ENCODE measurements at places on chromosomes 3 and 15. TPM values are rescaled to one million over a fixed set of nuclear protein-coding genes. Genes with fewer than 3 reads are reported as not detected.

The PP2D1 gene
- total RNA-seq: not detected

GRCh38 chr3:164550857-164551256 lies 527.4 kb downstream of the SI start:
- no peak overlapping the region for H3K4me3 ChIP-seq
- H3K36me3 ChIP-seq: no peaks in the 10 kb centered on the region
- H3K4me1 ChIP-seq: no peaks in the 10 kb centered on the region
- DNase-seq: no peak

GRCh38 chr15:65551183-65551582 lies 20.9 kb downstream of the HACD3 start:
- H3K4me3 ChIP-seq: no peak overlapping the region
- H3K36me3 ChIP-seq: peaks cover 9% of the 10 kb centered on the region
- DNase-seq: no peak
- H3K27ac ChIP-seq: no peak overlapping the region
- no peaks in the 10 kb centered on the region for H3K27me3 ChIP-seq
- H3K4me1 ChIP-seq: no peaks in the 10 kb centered on the region

DNA sequence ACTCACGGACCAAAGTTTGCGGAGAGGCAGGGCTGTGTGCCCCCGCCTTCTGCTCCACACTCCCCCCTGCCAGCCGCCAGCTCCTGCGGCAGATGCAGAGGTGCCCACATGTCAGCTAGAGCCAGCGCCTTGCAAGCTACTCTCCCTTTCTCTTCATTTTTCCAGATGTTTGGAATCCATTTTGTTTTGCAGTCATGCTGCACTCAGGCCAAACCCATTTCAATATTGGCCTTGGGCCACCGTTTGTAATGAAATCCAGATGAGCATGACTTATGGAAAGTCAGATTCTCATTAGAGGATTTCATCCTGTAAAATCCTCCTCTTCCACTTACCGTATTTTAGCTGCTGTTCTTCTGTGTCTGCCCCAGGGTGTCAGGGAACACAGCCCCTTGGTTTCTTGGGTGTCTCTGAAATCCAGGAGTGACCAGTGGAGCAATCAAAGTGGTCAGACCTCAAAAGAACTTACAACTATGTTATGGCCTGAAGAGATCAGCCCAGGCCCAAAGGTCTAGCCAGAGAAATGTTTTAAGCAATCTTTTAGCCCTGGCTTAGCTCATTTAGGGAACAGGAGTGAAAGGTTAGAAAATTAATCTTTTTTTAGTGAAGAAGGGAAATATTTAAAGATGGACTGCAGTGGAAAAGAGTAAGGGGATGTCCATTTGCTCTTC lies 65.8 kb downstream of the AAGAB start:
- no peak overlapping the region for H3K4me3 ChIP-seq
- peaks cover 89% of the 10 kb centered on the region for H3K36me3 ChIP-seq
- DNase-seq: no peak
- no peaks in the 10 kb centered on the region for H3K4me1 ChIP-seq
- H3K27me3 ChIP-seq: no peaks in the 10 kb centered on the region

DNA sequence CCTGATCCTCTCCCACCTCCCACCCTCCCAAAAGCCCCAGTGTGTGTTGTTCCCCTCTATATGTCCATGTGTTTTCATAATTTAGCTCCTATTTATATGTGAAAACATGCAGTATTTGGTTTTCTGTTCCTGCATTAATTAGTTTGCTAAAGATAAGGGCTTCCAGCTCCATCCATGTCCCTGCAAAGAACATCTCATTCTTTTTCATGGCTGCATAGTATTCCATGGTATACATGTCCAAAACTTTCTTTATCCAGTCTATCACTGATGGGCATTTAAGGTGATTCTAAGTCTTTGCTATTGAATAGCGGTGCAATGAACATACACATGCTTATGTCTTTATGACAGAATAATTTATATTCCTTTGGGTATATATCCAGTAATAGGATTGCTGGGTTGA lies 53.4 kb downstream of the DCBLD2 start:
- no peak for DNase-seq
- no peak overlapping the region for H3K27ac ChIP-seq
- H3K4me1 ChIP-seq: no peaks in the 10 kb centered on the region
- no peak overlapping the region for H3K4me3 ChIP-seq
- H3K27me3 ChIP-seq: no peaks in the 10 kb centered on the region
- no peaks in the 10 kb centered on the region for H3K36me3 ChIP-seq

GRCh38 chr15:76983590-76984375 lies 11.1 kb upstream of the PSTPIP1 start:
- H3K27ac ChIP-seq: no peak overlapping the region
- no peaks in the 10 kb centered on the region for H3K36me3 ChIP-seq
- no peak overlapping the region for H3K4me3 ChIP-seq
- no peak for DNase-seq

- no peak for DNase-seq
- H3K27me3 ChIP-seq: no peaks in the 10 kb centered on the region
- H3K27ac ChIP-seq: no peak overlapping the region
- no peaks in the 10 kb centered on the region for H3K4me1 ChIP-seq
Measured at GRCh38 chr3:190252080-190252479, 70.2 kb downstream of the CLDN1 start.

Data from CD4-positive, CD25-positive, alpha-beta regulatory T cell (primary cell).